ENCODE measurements at places on chromosomes 12 and 14. TPM values are rescaled to one million over a fixed set of nuclear protein-coding genes. Genes with fewer than 3 reads are reported as not detected.

APOF gene
- total RNA-seq: not detected

P2RX7 gene
- under 0.01 TPM for total RNA-seq

B3GNT4 gene
- under 0.01 TPM for total RNA-seq

KRT5 gene
- 1.4 TPM for total RNA-seq

RDH12 gene
- not detected for total RNA-seq

ATP2A2 gene
- total RNA-seq: 122 TPM

DDX47 gene
- total RNA-seq: 99.2 TPM

PRR4 gene
- 0.28 TPM for total RNA-seq

SLC15A5 gene
- not detected for total RNA-seq

ST8SIA1 gene
- total RNA-seq: 0.28 TPM

NUP37 gene
- total RNA-seq: 62.3 TPM

CD27 gene
- not detected for total RNA-seq

ENDOU gene
- total RNA-seq: not detected

HOXC9 gene
- total RNA-seq: not detected

PSMC1 gene
- 139 TPM for total RNA-seq

OR4E2 gene
- not detected for total RNA-seq

KRT3 gene
- not detected for total RNA-seq

PRPH gene
- total RNA-seq: under 0.01 TPM

DERA gene
- 65.6 TPM for total RNA-seq

KRT6C gene
- total RNA-seq: not detected

PKP2 gene
- total RNA-seq: 0.38 TPM

SPRYD4 gene
- total RNA-seq: 1.5 TPM

NAV3 gene
- 62.1 TPM for total RNA-seq

TMPRSS12 gene
- total RNA-seq: not detected

IQSEC3 gene
- total RNA-seq: 0.28 TPM

HIGD1C gene
- not detected for total RNA-seq

IL31 gene
- not detected for total RNA-seq

ITPR2 gene
- 21.7 TPM for total RNA-seq

FBXO21 gene
- total RNA-seq: 124 TPM

TRPV4 gene
- 1.7 TPM for total RNA-seq

ESR2 gene
- total RNA-seq: under 0.01 TPM

TTC9 gene
- total RNA-seq: under 0.01 TPM

C1S gene
- 213 TPM for total RNA-seq

BCL2L14 gene
- not detected for total RNA-seq

MYRFL gene
- total RNA-seq: under 0.01 TPM

RFX4 gene
- not detected for total RNA-seq

HNRNPC gene
- 696 TPM for total RNA-seq

Measured in regular cardiac myocyte (primary cell).